ENCODE measurements at places on chromosomes 7 and 10.

DNA sequence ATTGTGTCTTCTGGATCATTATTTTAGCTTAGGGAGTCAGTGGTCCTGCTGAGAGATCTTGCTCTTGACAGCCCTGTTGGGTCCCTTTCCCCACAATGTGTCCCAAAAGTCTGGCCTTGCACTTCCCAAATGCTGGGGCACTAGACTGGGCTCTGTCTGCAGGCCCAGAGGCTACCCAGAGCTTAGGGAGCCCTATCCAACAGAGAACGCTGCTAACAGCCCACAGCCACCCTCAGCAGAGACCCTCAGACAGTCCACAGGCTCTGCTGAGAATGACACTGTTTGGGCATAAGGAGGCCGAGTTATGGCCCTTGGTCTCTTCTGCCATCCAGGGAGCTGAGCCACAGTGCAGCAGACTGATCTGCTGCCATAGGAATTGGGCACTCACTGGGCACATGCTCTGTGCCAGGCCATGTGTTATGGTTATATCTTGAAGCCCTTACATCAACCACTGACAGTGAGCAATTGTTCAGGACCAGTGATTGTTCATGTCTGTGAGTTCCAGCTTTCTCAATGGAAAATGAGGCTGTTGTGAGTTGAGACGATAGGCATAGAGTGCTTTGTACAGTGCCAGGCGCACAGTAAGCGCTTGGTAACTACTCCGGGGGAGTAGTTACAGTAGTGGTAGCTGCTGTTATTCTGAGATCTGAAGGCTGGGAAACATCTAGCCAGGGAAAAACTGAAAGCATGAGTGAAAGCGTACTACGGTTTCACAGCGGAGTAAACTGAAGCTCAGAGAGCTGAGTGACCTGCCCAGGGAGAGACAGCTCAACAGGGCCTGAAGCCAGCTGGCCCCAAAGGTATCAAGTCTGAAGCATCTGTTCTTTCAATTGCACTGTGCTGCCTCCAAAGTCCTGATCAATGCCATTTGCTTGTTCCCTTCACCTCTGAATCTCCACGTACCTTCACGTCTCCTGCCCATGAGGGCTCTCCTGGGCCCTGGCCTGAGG, 77.6 kb upstream of the PRLHR start:
- no peak for DNase-seq

DNA sequence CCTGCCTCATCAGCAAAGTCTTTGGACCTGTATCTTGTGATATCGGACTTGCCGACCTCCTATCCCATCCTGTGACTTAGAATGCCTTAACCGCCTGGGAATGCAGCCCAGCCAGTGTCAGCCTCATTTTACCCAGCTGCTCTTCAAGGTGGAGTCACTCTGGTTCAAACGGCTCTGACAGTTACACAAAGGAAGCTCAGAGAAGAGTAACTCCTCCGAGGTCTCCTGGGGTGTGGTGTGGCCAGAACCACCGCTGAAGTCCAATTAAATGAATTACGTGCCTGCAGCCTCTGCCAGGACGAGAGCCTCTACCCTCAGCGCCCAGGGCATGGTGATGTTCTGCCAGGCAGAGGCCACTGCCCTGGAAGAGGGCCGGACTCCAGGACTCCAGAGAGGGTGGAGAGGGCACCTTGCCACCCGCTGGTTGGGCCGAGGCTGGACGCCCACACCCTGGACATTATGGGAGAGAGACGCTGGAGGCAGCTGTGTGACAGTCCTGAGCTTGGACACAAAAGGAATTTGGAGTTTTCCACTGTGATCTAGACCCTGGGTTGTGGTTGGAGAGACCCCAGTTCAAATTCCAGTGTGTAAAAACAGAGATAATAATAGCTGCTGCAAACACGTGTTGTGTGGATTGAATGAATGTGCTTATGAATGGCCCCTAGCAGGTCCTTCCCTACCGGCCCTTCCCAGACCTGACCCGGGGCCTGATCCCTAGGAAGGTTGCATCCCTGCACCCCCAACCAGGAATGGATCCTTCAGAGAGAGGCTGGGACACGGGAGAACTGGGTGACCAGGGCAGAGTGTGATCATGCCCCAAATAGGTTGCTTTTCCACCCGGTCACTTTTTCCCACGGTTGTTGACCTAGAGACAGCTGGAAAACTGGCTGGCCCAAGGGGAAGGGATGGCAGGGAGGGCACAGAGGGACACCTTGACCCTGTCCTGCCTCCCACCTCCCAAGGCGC, 37.8 kb upstream of the FZD9 start:
- no peak for DNase-seq

DNA sequence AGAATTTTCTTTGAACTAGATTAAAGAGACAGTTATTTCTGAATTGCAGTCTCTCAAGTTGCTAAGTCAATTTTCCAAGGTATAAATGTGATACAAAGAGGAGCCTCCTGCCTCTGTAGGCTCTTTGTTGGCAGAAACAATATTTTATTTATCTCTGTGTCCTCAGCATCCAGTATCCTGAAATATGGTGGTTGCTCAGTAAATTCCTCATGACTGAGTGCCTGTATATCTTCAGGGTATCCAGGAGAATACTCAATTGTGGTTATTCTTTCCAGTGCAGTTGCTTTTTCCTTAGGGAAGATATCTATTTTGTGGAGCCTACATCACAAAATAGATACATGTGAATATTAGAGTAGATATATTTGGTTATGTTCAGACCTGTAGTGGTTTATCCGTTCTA, 144.8 kb upstream of the FERD3L start:
- no peak for DNase-seq

- no peak for DNase-seq
Observed at GRCh38 chr10:119238577-119238976, 31.2 kb downstream of the GRK5 start.
